A549 treated with DMSO at 1 μM for 4 hours (cell line): ENCODE measurements at places on chromosomes 11 and 22. TPM values are rescaled to one million over a fixed set of nuclear protein-coding genes. Genes with fewer than 3 reads are reported as not detected.

DNAJB7 gene
- total RNA-seq = not detected in 5 replicates

TP53I11 gene
- total RNA-seq = 37.5 to 46.6 TPM (median 41.9 TPM) in 5 replicates

RCOR2 gene
- 0.96 to 1.3 TPM (median 1.00 TPM) in 5 replicates for total RNA-seq

PAX6 gene
- total RNA-seq = 1.1 to 2.0 TPM (median 1.6 TPM) in 5 replicates

APOA5 gene
- not detected in 5 replicates for total RNA-seq

RBMXL2 gene
- not detected in 5 replicates for total RNA-seq

SLC17A6 gene
- total RNA-seq = not detected in 5 replicates

KCNK4 gene
- 0.06 to 0.07 TPM in 2 of 5 replicates, not detected in the others for total RNA-seq

MFRP gene
- not detected in 5 replicates for total RNA-seq

MCAT gene
- 12.5 to 26.3 TPM (median 23.5 TPM) in 5 replicates for total RNA-seq

ENTHD1 gene
- not detected in 5 replicates for total RNA-seq

PRG3 gene
- not detected in 5 replicates for total RNA-seq

C11orf86 gene
- 28.5 to 55.5 TPM (median 43.6 TPM) in 5 replicates for total RNA-seq

SCUBE2 gene
- 0.21 to 0.52 TPM (median 0.44 TPM) in 5 replicates for total RNA-seq

NRGN gene
- 5.5 to 11.1 TPM (median 9.1 TPM) in 5 replicates for total RNA-seq

WT1 gene
- 5.9 to 6.9 TPM (median 6.1 TPM) in 5 replicates for total RNA-seq

OR51B4 gene
- not detected in 5 replicates for total RNA-seq

FOLR3 gene
- 0.18 TPM in 1 of 5 replicates, not detected in the others for total RNA-seq

UBQLN3 gene
- total RNA-seq = not detected in 5 replicates

OR52I2 gene
- not detected in 5 replicates for total RNA-seq

ARHGAP8 gene
- total RNA-seq = 1.4 to 2.6 TPM (median 2.1 TPM) in 5 replicates
